ENCODE measurements at places on chromosomes 4 and X. TPM values are rescaled to one million over a fixed set of nuclear protein-coding genes. Genes with fewer than 3 reads are reported as not detected.

FRMPD4 gene
- total RNA-seq = 0.33 TPM

PAK3 gene
- total RNA-seq = 2.9 TPM

SSX4B gene
- not detected for total RNA-seq

NXF2B gene
- total RNA-seq = not detected

MAGEA10 gene
- not detected for total RNA-seq

MAGEA4 gene
- not detected for total RNA-seq

PNMA6A gene
- 3.5 TPM for total RNA-seq

UGT2B11 gene
- total RNA-seq = not detected

ZIC3 gene
- total RNA-seq = not detected

ERVMER34-1 gene
- total RNA-seq = under 0.01 TPM

FAM149A gene
- 4.5 TPM for total RNA-seq

LNX1 gene
- 0.11 TPM for total RNA-seq

OCRL gene
- 22.5 TPM for total RNA-seq

ABLIM2 gene
- total RNA-seq = not detected

CPE gene
- total RNA-seq = 1.00 TPM

PKD2 gene
- total RNA-seq = 88.0 TPM

NHSL2 gene
- 1.4 TPM for total RNA-seq

KCND1 gene
- total RNA-seq = 0.33 TPM

CFAP99 gene
- not detected for total RNA-seq

MRPS18C gene
- total RNA-seq = 30.9 TPM

GPM6B gene
- total RNA-seq = 8.1 TPM

TBC1D8B gene
- total RNA-seq = 19.1 TPM

TBC1D19 gene
- 95.6 TPM for total RNA-seq

TMPRSS11D gene
- total RNA-seq = under 0.01 TPM

APLN gene
- 0.12 TPM for total RNA-seq

VCX3A gene
- total RNA-seq = not detected

CNGA1 gene
- total RNA-seq = not detected

ZCCHC18 gene
- 2.0 TPM for total RNA-seq

SH3BP2 gene
- 8.0 TPM for total RNA-seq

FHIP1A gene
- 1.4 TPM for total RNA-seq

UGT2B10 gene
- total RNA-seq = not detected

PPP3CA gene
- 64.9 TPM for total RNA-seq

TMEM150C gene
- 0.44 TPM for total RNA-seq

JADE1 gene
- 27.2 TPM for total RNA-seq

NPY2R gene
- not detected for total RNA-seq

VEGFC gene
- 45.3 TPM for total RNA-seq

MAGT1 gene
- 144 TPM for total RNA-seq

DLG3 gene
- total RNA-seq = 24.7 TPM

LARP7 gene
- total RNA-seq = 25.5 TPM

HMGN5 gene
- total RNA-seq = 1.7 TPM

GAB3 gene
- 1.4 TPM for total RNA-seq

BEND4 gene
- total RNA-seq = 0.12 TPM

ARR3 gene
- total RNA-seq = not detected

GUCY1B1 gene
- total RNA-seq = 4.4 TPM

ARSJ gene
- 40.9 TPM for total RNA-seq

LAS1L gene
- total RNA-seq = 38.0 TPM

STARD8 gene
- 8.7 TPM for total RNA-seq

IL9R gene
- under 0.01 TPM for total RNA-seq

FOXR2 gene
- not detected for total RNA-seq

GPRASP2 gene
- total RNA-seq = 42.2 TPM

TEX13D gene
- total RNA-seq = not detected
